ENCODE measurements at places on chromosomes 16 and 17. TPM values are rescaled to one million over a fixed set of nuclear protein-coding genes. Genes with fewer than 3 reads are reported as not detected.

The WIPF2 gene
- total RNA-seq, result 7.8 TPM

The IGF2BP1 gene
- total RNA-seq, result 3.4 TPM

The TBX2 gene
- total RNA-seq, result 1.4 TPM

The WDR90 gene
- total RNA-seq, result 15.0 TPM

The CES5A gene
- not detected for total RNA-seq

The ITGA2B gene
- total RNA-seq, result 0.07 TPM

The MPP2 gene
- 1.3 TPM for total RNA-seq

The ABCC3 gene
- total RNA-seq, result 13.3 TPM

The ADCY9 gene
- 4.9 TPM for total RNA-seq

The C17orf100 gene
- total RNA-seq, result 0.71 TPM

The GPRC5C gene
- total RNA-seq, result 19.5 TPM

The KCNJ12 gene
- total RNA-seq, result 0.07 TPM

The PYDC1 gene
- not detected for total RNA-seq

The SLC25A19 gene
- 12.5 TPM for total RNA-seq

The KIF2B gene
- not detected for total RNA-seq

The CACNA1G gene
- 0.05 TPM for total RNA-seq

The KRT12 gene
- not detected for total RNA-seq

The GABARAPL2 gene
- total RNA-seq, result 70.7 TPM

The TBKBP1 gene
- total RNA-seq, result 7.1 TPM
